ENCODE measurements at places on chromosomes 7 and 10. TPM values are rescaled to one million over a fixed set of nuclear protein-coding genes. Genes with fewer than 3 reads are reported as not detected.

- DNase-seq: no peak
These were observed 1.1 kb downstream of the NDUFB2 start for GRCh38 chr7:140697447-140698143.

GRCh38 chr10:108598831-108599230, 1324.5 kb downstream of the XPNPEP1 start:
- no peak for DNase-seq

GRCh38 chr7:143504937-143505297, 27.2 kb downstream of the TAS2R41 start:
- no peak for DNase-seq

GRCh38 chr7:106640368-106641141, 20.4 kb downstream of the CCDC71L start:
- DNase-seq: no peak

DNA sequence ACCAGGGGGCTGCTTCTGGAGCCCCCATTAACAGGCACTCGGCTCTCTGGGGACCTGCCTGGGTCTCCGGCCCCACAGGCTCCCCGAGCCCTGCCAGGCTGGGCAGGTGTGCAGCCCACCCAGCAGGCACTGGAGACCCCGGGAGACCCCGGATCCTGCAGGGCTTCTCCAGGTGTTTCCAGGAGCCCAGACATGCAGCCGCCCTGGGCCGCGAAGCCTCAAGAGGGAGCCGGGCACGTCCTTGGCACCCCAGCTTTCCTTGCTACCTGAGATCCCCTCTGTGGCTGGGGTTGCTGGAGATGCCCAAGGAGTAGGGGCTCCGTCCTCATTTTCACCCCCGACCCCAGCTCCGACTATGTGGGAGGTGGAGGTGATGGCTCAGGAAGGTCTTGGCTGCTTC, 7.7 kb upstream of the AMZ1 start:
- DNase-seq: no peak

DNA sequence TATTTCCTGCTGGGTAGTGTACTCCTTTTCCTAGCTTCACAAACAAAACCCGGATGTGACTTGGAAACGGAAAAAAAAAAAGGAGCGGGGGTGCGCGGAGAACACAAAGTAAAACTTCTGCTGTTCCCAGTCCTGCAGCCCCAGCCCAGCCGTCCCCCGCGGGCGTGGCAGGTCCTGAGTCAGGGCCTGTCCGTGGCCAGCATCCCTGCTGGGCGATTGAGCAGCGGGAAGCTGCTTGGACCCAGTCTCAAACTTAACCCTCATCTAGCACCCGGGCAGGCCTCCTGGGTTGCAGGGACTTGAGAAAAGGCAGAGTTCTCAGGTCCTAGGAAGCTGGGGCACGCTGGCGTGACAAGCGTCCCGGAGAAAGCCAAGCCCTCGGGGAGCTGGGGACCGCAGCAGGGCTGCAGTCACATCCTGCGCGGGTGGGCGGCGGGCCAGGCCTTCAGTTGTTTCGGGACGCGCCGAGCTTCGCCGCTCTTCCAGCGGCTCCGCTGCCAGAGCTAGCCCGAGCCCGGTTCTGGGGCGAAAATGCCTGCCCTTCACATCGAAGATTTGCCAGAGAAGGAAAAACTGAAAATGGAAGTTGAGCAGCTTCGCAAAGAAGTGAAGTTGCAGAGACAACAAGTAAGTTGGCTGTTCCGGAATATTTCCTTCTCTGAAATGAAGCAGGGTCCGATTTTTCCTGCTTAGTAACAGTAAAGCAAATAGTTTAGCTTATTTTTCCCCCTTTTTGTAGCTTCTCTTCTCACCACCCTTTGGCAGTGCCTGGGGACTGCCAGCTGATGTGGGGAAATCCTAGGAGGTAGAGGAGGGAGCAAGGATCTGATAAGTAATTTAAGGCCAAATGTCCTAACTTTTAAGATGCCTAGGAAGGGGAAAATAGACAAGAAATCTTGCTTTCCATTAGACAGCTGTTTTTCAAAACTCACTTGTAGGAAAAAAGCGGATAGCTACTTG, at the start of gene GNG11:
GNG11 (plus strand) TSS at position 129 of the 960 bp plus-strand sequence; CDS start at position 532, 403 bp downstream.
- DNase-seq: peak; percentile 25

DNA sequence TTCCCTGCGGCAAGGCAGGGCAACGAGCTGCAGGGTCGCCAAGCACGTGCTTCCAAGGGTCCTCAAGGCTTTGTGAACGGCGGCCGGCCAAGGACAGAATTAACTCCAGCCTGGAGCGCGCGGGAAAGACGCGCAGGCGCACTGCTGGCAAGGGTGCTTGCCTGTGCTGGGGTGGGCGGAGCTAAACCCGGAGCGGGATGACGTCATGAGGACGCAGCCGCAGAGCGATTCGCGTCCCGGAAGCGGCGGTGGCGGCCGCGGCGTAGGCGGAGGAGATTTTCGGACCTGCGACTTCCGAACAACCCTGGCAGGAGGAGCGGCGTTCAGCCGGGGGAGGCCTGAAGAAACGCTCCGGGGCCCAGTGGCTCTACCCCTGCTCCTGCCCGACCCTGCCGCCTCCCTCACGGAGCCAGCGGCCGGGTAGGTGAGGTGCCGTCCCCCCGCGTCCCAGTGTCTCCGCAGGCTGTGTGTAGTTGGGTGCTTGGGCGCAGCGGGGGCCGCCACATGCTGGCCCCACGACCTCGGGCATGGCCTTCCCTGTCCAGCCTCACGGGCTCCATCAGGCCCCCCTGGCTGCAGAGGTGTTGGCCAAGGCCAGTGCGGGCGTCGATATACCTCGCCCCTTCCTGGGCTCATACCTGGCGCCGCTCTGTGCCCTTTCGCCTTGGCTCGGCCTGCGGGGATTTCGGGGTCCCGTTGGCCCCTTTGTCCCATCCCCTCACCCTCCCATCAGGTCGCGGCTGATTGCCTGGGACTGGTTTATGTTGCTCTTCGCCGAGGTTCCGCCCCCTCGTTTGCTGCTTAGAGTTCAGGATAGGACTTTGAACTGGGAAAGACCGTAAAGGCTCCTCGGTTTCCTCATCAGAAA, at the start of gene ZFYVE27:
ZFYVE27 (plus strand) TSS at position 227 of the 868 bp plus-strand sequence. CDS start 1,350 bp downstream, outside the sequence.
- DNase-seq: peak; percentile 98

- no peak for DNase-seq
These were observed 211.9 kb downstream of the CXCL12 start for GRCh38 chr10:44172883-44173607.

DNA sequence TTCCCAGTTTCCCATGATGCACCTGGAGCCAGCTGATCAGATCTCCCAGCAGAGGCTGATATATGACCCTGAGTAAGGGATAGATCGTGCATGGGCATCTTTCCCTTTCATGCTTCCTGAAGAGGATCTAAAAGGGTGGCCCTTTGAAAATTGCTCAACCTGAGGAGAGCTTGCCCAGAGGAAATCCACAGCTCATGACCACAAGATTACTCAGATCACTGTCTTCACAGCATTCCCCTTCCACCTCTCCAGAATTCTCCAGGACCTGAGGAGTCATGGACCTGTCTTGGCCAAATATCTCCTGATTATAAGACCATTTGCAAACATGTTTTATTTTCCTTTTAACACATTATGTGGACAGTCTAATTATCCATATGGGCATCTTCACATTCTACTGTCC, 328.1 kb downstream of the LHFPL3 start:
- no peak for DNase-seq

DNA sequence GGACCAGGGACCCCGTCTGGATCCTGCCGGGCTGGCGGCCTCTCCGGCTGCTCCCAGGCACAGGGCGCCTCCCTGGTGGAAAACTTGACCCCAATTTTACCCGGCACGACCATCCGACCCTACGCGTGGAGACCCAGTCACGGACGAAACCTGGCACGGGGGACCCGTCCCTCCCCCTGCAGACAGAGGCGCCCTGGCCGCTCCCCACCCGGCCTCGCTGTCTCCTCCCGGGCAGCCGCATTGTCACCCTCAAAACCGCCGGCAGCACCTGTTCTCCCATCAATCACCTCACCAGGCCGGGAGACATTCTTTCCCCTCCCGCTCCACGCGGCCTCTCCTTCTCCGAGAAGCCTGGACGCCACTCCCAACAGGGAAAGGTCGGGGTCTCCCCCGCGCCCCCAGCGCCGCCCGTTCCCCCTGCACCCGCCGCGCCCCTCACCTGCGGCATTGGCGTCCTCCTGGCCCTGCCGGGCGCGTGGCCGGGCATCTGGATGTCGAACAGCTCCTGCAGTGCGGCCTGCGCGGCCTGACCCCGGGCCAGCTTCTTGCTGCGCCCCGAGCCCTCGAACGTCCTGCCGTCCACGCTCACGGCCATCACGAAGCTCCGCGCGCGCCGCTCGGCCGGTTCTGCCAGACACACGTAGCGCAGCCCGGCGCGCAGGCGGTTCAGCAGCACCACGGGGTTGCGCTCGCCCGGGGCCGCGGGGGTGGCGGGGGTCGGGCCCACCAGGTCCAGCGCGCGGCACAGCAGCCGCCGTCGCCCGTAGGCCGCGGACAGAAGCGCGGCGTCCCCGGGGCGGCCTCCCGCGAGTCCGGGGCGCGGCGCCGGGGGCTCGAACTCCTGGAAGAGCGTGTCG, 306.6 kb downstream of the WDR37 start:
- no peak for DNase-seq

GRCh38 chr10:129501652-129502436, 34.8 kb downstream of the MGMT start:
- DNase-seq: no peak

DNA sequence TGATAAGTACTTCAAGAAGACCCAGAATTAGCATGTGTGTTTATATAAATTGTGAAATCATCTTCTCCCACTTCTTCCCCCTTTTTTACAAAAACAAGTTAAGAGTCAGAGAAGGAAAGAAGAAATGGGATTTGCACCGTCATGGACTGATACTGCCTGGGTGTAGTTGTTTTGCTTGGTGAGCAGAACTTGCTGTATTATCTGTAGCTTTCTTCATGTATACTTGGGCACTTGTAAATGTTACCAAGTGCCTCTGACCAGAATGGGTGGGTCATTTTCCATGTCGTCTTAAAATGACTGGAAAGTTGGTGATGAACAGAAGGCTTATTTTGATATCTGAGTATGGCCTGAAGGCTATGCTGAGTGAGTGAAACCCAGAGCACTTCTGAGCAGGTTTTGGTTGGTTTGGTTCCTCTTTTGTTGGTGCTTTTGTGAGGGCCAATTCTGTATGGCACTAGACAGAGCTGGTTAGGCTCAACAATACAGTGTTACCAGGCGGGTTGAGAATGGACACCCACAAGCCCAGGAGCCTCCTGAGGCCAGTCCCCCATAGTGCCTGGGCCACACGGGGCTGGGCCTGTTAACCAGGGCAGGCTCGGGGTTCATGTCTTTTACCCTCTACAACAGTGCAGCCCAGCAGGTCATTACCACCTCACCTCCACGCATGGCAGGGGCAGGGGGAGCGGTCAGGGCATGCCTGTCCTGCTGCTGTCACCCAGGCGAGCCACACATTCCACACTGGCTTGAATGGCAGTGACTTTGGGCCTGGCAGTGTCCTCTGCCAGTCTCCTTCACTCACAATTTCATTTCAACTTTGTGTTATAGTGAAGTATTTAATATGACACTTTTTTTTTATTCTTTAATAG, 115.1 kb downstream of the CCNY start:
- no peak for DNase-seq

DNA sequence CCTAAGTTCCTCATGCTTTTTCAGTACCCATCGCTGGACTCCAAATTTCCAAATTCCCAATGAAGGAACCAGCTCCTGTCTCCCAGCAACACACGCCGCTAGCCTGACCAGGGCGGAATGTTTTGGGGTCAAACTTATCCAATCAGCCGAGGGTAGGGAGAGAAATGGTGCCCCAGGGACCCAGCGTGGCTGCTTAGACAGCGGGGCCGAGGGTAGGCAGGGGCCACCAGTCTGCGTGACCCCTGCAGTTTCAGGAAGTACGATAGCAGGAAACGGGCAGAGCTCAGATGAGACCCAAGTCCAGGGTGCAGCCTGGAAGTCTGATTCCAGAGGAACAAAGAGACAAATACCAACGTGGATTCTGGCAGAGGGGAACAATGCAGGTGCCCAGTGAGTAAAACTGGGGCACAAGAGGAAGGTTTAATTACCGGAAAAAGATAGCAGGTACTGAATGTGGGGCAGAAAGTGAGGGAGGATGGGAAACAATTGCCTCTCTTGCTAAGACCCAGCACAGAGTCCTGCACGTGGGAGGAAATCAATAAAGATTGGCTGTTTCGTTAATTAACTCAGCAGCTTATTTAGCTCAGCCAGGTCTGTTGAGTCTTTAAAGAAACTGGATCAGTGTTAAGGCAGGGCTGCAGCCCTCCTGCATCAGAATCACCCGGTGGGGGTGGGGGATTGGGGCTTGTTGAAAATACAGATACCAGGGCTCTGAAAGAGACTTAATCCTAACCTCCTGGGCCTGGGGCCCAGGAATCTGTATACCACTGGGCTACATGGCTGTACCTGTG, 50.4 kb upstream of the NFE2L3 start:
- no peak for DNase-seq

- no peak for DNase-seq
These were observed 25.3 kb upstream of the NEBL start for GRCh38 chr10:20922451-20922850.

- DNase-seq: no peak
These were observed 55.7 kb downstream of the ADK start for GRCh38 chr10:74206746-74207145.

DNA sequence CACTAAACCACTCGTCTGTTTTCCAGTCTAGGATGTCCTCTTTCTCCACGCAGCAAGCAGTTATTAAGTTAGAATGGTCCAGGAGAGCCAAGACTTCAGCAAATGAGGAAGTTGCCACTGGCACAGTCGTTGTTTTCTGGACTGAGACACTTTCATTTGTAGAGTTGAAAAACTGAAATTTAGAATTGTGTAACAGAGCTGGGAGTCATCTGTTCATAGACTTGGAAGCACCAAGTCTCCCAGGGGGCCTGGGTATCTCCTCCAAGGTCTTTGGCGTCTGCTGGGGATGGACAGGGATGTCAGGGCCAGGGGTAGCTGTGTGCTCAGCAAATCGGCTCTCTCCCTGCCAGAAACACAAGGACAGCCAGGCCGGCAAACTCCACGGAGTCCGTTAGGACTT, 208.4 kb downstream of the FANK1 start:
- DNase-seq: no peak

GRCh38 chr10:92569071-92569470, 4.8 kb downstream of the IDE start:
- DNase-seq: no peak

The RSU1 gene
- 27.7 TPM for total RNA-seq

The CHAT gene
- not detected for total RNA-seq

The CXCL12 gene
- total RNA-seq: 0.18 TPM

The CALN1 gene
- 2.2 TPM for total RNA-seq

The CREB5 gene
- 6.4 TPM for total RNA-seq

The NPC1L1 gene
- total RNA-seq: 0.02 TPM

The DDC gene
- not detected for total RNA-seq

The GLCCI1 gene
- total RNA-seq: 11.9 TPM

The AKR1C2 gene
- 29.4 TPM for total RNA-seq
